Neural crest cell (in vitro differentiated cells): ENCODE measurements at places on chromosomes 16 and 17. TPM values are rescaled to one million over a fixed set of nuclear protein-coding genes. Genes with fewer than 3 reads are reported as not detected.

The TRPV3 gene
- total RNA-seq: 2.1 and 2.3 TPM in 2 replicates

The PRAC2 gene
- not detected in 2 replicates for total RNA-seq

The NLGN2 gene
- total RNA-seq: 104 and 106 TPM in 2 replicates

The SPAG5 gene
- total RNA-seq: 147 and 151 TPM in 2 replicates

The TBC1D3G gene
- total RNA-seq: not detected in 2 replicates

The TSR3 gene
- total RNA-seq: 65.6 and 66.2 TPM in 2 replicates

The KLHL10 gene
- total RNA-seq: not detected in 2 replicates

The KRT12 gene
- total RNA-seq: not detected in 2 replicates

The MED1 gene
- 63.4 and 65.0 TPM in 2 replicates for total RNA-seq

GRCh38 chr16:86609115-86609514 is 30.8 kb downstream of the FOXL1 start:
- no peaks in the 10 kb centered on the region for H3K36me3 ChIP-seq
- H3K4me3 ChIP-seq: no peak overlapping the region
- peaks cover 16% of the 10 kb centered on the region for H3K4me1 ChIP-seq
- no peak overlapping the region for H3K27ac ChIP-seq

GRCh38 chr16:81394966-81395655 is 49.5 kb upstream of the CMIP start:
- H3K27me3 ChIP-seq: no peaks in the 10 kb centered on the region
- DNase-seq: no peak
- H3K4me1 ChIP-seq: no peaks in the 10 kb centered on the region
- no peak overlapping the region for H3K4me3 ChIP-seq
- peaks cover 10% of the 10 kb centered on the region for H3K36me3 ChIP-seq

DNA sequence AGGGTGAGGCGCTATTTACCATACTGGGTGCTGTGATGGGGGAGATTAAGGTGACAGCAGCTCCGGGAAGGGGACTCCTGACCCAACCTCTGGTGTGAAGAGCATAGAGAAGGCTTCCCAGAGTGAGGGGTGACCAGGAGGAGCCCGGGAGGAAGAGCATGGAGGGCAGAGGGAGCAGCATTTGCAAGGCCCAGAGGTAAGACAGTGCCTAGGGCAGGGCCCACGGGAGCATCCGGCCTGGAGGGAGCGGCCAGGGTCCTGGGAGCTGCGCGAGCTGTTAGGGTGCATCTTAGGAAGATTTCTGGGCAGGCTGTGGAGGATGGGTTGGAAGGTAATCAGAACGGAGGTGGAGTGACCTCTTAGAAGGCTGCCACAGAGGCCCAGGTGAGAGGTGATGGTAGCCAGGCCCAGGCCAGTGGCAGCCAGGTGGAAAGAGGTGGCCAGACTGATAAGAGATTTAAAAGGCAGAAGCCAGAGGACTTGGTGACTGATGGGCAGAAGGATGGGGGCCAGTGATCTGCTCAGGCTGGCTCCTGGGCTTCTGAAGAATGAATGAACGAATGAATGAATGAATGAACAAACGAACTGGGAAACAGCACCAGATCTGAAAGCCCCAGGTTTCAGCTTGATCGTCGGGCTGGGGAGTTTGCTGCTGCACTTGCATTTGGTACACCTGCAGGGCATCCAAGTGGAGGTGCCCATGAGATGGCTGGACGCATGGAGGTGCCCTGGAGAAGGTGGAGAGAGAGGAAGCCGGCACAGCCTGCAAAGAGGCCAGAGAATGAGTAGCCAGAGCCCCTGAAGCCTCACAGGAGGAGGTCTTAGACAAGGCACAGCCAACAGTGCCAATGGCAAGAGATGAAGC is 13.0 kb upstream of the TMEM92 start:
- no peak overlapping the region for H3K4me3 ChIP-seq
- peak overlapping the region; percentile 43 for H3K27ac ChIP-seq
- no peak for DNase-seq
- H3K4me1 ChIP-seq: peaks cover 31% of the 10 kb centered on the region

GRCh38 chr17:42517516-42517915 is 18.5 kb upstream of the NAGLU start:
- H3K27me3 ChIP-seq: no peaks in the 10 kb centered on the region
- peak; percentile 77 for DNase-seq
- H3K36me3 ChIP-seq: peaks cover 5% of the 10 kb centered on the region

DNA sequence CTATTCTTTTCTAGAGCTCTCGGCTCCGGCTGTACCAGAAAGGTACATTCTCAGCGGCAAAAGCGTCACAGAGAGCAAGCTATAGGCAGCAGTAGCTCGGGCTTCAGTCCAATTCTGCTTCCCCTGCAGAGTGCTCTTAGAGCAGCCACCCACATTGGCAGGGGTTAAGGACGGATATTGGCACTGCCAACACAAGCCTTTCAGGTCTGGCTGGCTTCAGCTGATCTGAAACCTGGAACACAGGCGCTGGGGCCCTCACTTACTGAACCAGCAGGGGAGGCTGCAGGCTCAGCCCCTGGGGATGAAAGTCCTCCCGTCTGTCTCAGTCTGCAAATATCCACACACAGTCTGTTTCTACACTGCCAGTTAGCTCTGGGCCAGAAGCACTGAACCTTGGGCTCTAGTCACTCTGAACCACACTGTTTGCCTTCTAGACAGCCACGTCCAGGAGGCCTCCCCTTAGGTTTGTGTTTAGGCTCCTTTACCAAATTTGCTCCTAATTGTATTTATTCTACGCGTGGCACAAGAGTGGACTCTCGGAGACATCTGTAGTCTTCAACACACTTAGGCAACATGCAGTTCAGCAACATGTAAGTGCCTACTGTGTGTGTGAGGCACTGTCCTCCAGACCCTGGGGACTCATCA is 40.1 kb downstream of the HIC1 start:
- DNase-seq: no peak
- peaks cover 3% of the 10 kb centered on the region for H3K36me3 ChIP-seq
- no peak overlapping the region for H3K27ac ChIP-seq
- no peaks in the 10 kb centered on the region for H3K27me3 ChIP-seq
- no peak overlapping the region for H3K4me3 ChIP-seq

GRCh38 chr16:28035866-28036393 is 27.6 kb downstream of the GSG1L start:
- no peaks in the 10 kb centered on the region for H3K36me3 ChIP-seq
- peaks cover 25% of the 10 kb centered on the region for H3K27me3 ChIP-seq
- no peak for DNase-seq
- no peak overlapping the region for H3K4me3 ChIP-seq

GRCh38 chr16:84585886-84586285 is 32.0 kb downstream of the COTL1 start:
- H3K27ac ChIP-seq: no peak overlapping the region
- DNase-seq: peak; percentile 63
- H3K4me1 ChIP-seq: peaks cover 41% of the 10 kb centered on the region

DNA sequence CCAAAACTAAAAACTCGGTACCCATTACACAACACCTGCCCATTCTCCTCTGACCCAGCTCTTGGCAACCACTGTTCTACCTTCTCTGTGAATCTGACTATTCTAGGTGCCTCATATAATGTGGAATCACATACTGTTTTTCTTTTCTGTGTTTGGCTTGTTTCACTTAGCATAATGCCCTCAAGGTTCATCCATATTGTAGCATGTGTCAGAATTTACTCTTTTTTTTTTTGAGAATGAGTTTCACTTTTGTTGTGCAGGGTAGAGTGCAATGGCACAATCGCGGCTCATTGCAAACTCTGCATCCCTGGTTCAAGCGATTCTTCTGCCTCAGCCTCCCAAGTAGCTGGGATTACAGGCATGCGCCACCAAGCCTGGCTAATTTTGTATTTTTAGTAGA is 59.5 kb upstream of the RBL2 start:
- H3K27ac ChIP-seq: no peak overlapping the region
- no peak overlapping the region for H3K4me3 ChIP-seq
- H3K4me1 ChIP-seq: no peaks in the 10 kb centered on the region

DNA sequence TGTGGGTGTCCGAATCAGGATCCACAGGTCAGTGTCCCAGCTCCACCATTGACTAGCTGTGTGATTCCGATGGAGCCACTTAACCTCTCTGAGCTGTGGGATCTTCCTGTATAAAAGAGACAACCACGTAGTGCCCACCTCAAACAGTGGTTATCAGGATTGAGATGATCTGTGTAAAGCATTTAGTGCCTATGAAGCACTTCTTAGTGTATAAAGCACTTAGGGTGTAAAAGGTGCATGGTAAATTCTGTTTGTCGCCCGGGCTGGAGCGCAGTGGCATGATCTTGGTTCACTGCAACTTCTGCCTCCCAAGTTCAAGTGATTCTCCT is 95.2 kb downstream of the MARF1 start:
- H3K36me3 ChIP-seq: peaks cover 19% of the 10 kb centered on the region
- no peak for DNase-seq
- no peak overlapping the region for H3K4me3 ChIP-seq
- no peaks in the 10 kb centered on the region for H3K27me3 ChIP-seq
- no peak overlapping the region for H3K27ac ChIP-seq
- H3K4me1 ChIP-seq: peaks cover 10% of the 10 kb centered on the region

DNA sequence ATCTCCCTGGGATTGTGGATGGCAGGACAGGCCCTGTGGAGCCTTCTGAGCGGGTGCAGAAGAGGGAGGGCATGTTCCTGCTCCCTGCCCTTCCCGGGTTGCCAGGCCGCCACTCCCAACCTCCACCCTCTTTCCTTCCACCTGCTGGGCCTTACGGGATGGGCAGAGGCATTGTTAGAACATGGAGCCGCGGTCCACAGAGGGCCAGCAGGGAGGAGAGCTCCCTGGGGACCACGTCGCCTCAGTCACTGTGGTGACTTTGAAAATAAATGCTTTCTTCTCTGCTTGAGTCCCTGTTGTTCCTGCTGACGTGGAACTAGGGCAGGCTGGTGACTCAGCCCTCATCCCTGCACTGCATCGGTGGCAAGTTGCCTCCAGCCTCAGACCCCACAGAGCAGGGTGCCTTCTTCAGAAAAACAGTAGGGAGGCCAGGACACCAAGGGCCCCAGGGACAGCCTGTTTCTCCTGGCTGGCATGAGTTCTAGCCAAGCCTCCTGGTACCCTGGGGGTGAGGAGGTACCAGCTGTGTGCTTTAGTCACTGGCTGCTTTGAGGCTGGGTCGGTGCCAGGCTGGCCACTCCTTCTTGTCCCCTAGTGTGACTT is 224.9 kb downstream of the SEC14L1 start:
- no peak overlapping the region for H3K27ac ChIP-seq
- no peaks in the 10 kb centered on the region for H3K36me3 ChIP-seq
- H3K4me1 ChIP-seq: peaks cover 43% of the 10 kb centered on the region
- no peak overlapping the region for H3K4me3 ChIP-seq

DNA sequence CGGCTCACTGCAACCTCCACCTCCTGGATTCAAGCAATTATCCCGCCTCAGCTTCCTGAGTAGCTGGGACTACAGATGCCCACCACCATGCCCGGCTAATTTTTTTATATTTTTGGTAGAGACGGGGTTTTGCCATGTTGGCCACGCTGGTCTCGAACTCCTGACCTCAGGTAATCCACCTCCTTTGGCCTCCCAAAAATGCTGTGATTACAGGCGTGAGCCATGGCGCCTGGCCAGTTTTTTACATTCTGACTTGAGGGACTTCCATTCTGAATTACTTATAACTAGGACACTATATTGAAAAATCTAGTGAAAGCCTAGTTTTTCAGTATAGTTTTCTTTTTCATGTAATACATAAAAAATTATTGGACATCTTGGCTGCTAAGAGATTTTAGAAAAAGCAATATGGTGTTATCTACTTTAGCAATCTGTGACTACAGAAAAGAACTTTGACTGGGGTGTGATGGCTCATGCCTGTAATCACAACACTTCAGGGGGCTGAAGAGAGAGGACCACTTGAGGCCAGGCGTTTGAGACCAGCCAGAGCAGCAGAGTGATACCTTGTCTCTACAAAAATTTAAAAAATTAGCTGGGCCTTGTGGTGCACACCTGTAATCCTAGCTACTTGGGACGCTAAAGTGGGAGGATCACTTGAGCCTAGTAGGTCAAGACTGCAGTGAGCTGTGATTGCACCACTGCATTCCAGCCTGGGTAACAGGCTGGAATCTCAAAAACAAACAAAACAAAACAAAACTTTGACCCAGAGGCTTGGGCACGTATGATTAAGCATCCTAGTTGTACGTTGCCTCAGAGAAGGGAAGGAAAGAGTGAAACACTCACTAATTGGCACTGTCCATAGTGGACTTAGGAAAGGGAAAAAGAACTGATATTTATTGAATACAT is 26.8 kb upstream of the GOSR1 start:
- no peak overlapping the region for H3K4me3 ChIP-seq
- no peak overlapping the region for H3K27ac ChIP-seq
- H3K36me3 ChIP-seq: peaks cover 34% of the 10 kb centered on the region
- no peaks in the 10 kb centered on the region for H3K27me3 ChIP-seq

DNA sequence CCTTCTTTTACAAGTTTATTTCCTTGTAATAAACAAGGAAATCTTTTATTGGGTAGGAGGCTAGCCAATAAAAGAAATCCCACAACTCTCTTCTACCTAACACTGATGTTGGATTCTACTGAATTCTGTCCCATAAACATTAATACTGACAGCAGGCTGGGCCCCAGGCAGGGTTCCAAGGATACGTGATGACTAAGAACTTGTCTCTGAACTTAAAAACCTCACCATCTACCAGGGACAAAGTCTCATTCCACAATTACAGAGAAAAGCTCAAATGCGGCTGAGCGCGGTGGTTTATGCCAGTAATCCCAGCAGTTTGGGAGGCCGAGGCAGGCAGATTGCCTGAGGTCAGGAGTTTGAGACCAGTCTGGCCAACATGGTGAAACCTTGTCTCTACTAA is 64.9 kb downstream of the ARHGAP17 start:
- H3K27ac ChIP-seq: no peak overlapping the region
- no peak for DNase-seq
- H3K4me3 ChIP-seq: no peak overlapping the region
- no peaks in the 10 kb centered on the region for H3K4me1 ChIP-seq

DNA sequence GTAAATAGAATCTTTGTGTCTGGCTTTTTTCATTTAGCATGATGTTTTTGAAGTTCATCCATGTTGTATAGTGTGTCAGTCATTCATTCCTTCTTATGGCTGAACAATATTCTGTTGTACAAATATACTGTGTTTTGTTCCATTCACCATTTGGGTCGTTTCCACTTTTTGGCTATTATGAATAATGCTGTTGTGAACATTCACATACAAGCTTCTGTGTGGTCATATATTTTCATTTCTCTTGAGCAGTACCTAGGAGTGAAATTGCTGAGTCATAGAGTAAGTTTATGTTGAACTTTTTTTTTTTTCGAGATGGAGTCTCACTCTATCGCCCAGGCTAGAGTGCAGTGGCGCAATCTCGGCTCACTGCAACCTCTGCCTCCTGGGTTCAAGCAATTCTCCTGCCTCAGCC is 32.3 kb upstream of the TAOK1 start:
- no peak for DNase-seq
- H3K4me3 ChIP-seq: no peak overlapping the region
- peaks cover 9% of the 10 kb centered on the region for H3K4me1 ChIP-seq
- no peak overlapping the region for H3K27ac ChIP-seq
- no peaks in the 10 kb centered on the region for H3K36me3 ChIP-seq
